Activated CD4-positive, alpha-beta memory T cell treated with anti-CD3 and anti-CD28 coated beads, Interleukin-2, amount 10 ng/mL, durations not matched to agents 7 days and 5 days (primary cell): ENCODE measurements at places on chromosomes 1 and 21. TPM values are rescaled to one million over a fixed set of nuclear protein-coding genes. Genes with fewer than 3 reads are reported as not detected.

DNA sequence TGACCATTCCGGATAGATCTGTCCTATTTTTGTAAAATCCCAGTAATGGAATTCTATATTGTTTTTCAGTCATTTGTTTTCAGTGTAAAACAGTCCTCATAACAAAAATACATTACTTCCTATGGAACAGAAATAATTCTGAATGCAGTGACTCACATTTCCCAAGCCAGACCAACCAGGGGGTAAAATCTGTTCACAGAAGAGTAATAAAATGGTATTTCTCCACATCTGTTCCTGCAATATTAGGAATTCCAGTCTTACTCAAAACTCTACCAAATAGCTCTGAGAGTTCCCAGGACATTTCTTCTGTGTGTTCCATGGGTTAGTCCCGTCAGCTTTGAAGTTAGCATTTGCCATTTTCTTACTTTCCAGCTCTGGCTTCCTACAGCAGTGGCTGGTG is 2.6 kb upstream of the DDR2 start:
- H3K27me3 ChIP-seq, result peaks cover 4% of the 10 kb centered on the region
- peaks cover 11% of the 10 kb centered on the region for H3K4me1 ChIP-seq
- no peak for DNase-seq
- no peak overlapping the region for H3K4me3 ChIP-seq

GRCh38 chr1:110214454-110215404 is 4.6 kb downstream of the KCNC4 start:
- no peak for DNase-seq
- H3K4me3 ChIP-seq, result no peak overlapping the region
- peaks cover 38% of the 10 kb centered on the region for H3K4me1 ChIP-seq

- no peaks in the 10 kb centered on the region for H3K27me3 ChIP-seq
- no peak overlapping the region for H3K4me3 ChIP-seq
- peaks cover 8% of the 10 kb centered on the region for H3K36me3 ChIP-seq
- peaks cover 30% of the 10 kb centered on the region for H3K4me1 ChIP-seq
- no peak overlapping the region for H3K27ac ChIP-seq
Measured at GRCh38 chr1:117925981-117926380, 3.4 kb downstream of the GDAP2 start.

The AADACL4 gene
- not detected for total RNA-seq

DNA sequence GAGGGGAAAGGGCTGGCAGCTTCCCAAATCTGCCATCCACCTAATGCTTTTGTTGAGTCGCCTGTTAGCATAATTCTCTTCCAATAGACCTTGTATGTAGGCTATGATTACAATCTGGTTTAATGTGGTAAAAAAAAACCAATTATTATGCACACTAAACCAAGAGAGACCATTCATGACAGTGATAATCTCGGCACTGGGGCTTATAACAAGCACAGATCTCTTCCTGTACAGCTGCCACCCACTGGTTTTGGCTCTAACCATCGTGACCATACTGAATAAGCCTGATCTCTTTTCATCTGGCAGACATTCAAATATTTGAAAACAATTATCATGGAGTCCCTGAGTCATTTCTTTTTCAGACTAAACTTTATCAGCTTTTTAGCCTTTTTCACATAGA is 12.0 kb upstream of the SYT14 start:
- no peak overlapping the region for H3K27ac ChIP-seq
- DNase-seq, result no peak
- no peaks in the 10 kb centered on the region for H3K4me1 ChIP-seq
- H3K36me3 ChIP-seq, result no peaks in the 10 kb centered on the region

DNA sequence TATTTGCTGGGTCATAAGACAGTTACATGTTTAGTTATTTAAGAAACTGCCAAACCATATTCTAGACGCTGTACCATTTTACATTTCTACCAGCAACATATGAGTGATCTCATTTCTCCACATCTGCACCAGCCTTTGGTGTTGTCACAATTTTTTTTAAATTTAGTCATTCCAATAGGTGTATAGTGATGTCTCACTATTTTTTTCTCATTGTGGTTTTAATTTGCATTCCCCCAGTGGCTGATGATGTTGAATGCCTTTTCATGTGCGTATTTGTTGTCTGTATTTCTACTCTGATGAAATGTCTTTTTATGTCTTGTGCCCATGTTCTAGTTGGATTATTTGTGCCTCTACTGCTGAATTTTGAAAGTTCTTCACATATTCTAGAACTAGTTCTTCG is 38.4 kb downstream of the NFASC start:
- no peak overlapping the region for H3K4me3 ChIP-seq
- H3K36me3 ChIP-seq, result no peaks in the 10 kb centered on the region
- H3K4me1 ChIP-seq, result no peaks in the 10 kb centered on the region
- DNase-seq, result no peak
- no peak overlapping the region for H3K27ac ChIP-seq

The NCF2 gene
- total RNA-seq, result 21.5 TPM
